Stimulated activated CD4-positive, alpha-beta T cell treated with anti-CD3 and anti-CD28 coated beads, Interleukin-15, amount 100 ng/mL, for 1 hour (primary cell): ENCODE measurements at places on chromosomes 6 and 20.

DNA sequence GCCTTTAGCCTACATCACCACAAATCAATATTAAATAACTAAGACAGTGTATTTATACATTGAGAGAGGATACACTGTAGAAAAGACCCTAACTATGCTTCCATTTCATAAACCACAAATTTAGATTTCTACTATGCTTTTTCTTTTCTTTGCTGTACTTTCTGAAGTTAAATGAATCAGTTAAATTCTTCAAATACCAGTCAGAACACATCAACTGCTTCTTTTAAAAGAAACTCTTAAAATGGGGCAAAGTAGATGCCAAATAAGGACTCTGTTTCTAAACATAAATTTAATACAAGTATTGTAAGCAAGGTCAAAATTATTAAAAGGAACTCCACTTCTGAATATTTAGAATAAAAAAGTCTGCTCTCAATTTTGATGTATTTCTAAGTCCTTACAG lies 76.9 kb downstream of the GMDS start:
- DNase-seq, result no peak

GRCh38 chr6:100271625-100272024 lies 193.1 kb downstream of the SIM1 start:
- no peak for DNase-seq

GRCh38 chr6:159439651-159440050 lies 253.4 kb downstream of the SOD2 start:
- DNase-seq, result no peak

DNA sequence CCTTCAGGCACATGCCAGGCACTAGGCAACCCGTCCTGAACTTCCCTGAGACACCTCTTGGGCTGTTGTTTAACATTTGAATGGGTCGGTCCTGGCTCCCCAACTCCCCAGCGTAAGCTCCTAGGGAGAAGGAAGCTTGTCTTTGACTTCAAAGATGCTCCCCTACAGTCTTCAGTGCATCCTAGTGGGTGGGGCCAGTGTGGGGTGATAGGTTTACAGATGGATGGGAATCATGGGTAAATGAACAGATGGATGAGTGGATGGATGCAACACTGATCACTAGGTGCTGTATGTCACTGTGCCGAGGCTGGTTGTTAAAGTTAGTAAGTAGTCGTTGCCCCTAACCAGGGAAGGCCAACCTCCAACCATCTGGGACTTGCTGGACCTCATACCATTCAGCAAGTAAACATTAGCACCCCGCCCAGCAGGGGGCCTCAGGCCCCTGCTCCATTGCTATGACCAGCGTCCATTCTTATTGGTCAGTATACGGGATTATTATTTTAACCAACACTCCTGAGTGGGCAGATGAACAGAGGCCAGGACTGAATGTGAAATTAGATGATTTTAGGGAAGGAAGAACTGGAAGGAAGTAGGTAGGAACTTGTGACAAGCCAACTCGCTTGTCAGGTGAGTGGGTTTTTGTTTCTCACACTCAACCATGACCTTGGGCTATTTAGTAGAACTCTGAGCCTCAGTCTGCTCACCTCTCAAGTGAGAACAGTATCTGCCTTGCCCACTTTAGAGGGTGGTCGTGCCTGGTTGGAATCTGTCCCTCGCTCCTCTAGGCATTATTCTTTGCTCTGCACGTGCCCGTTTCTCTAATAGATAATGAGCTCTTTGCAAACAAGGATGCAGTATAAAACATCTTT lies 82.9 kb upstream of the FOXP4 start:
- DNase-seq, result no peak

DNA sequence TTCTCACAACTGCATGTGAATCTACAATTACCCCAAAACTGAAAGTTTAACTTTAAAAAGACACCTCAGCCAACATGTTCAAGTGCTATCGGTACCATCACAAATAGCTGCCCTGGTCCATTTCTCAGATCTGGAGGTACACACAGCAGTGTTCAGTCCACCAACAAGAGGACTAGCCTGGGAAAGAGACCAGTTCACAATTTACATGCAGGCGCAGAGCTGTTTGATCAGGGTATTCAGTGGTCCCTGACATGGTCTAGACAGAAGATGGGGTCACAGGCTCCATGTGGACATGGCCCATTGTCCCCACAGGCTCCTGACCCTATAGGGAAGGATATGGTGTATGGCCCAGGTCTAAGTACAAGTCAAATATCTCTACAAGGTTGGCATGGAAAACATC lies 15.6 kb upstream of the TGM6 start:
- no peak for DNase-seq

DNA sequence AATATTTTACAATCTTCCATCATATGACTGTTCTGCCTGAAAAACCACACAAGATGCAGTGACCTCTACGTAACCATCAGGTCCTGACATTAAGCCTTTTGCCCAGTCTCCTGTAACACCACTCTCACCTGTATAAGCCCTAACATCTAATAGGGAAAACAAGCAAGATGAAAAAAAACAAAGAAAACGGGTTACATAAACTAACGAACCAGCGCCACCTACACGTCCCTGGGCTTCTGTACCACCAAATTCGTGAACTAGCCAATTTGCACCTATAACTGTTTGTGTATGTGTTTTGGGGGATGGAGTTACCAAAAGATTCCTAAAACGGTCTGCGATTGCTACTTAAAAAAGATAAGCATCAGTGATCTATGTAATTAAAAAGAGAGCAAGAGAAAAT lies 70.2 kb downstream of the BLOC1S5 start:
- no peak for DNase-seq

GRCh38 chr20:14219801-14220461 lies 117.5 kb downstream of the FLRT3 start:
- DNase-seq, result no peak
